IPS-NIHi11 (cell line): ENCODE measurements at places on chromosomes 1 and 21.

DNA sequence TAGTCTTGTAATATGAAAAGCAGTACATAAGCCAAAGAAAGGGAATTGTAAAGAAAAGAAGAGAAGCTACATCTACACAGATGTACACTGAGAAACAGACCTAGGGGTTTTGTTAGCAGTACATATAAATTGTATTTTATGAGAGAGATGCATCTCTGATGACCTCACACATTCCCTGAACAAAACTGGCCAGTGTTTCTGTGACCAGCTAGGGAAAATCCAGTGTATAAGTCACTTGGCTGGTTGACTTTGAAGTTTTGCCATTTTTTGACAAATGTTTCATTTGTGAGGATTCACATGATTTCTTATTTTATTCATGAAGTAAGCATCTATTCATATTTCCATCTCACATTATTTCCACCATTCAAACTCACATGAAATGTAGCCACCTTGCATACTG is 28.3 kb upstream of the DYNLT5 start:
- DNase-seq = no peak

DNA sequence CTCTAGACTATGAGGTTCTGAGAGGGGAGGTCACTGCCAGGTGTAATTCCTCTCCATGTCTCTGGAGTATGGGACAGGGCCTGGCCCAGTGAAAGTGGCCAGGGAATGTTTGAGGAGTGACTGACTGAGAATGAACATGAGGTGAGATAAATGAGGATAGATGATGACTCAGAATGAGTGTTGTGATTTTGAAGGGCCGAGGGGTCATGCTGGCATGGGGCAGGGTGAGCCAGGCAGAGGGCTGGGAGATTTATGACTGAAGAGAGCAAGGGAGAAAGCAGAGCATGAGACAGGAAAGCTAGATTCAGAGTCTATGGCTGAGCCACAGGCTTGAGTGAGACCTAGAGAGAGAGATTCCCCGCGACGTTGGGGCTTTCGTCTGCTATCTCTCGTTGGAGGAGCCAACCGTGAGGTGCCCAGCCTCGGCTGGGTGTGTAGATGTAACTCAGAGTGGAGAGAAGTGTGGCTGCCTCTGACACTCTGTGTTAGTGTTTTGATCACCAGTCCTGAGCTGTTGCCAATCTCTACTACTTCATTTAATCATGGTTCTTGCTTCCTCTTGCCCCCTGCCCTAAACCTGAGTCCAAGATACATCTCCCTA is 50.1 kb downstream of the FOXD2 start:
- DNase-seq = no peak

DNA sequence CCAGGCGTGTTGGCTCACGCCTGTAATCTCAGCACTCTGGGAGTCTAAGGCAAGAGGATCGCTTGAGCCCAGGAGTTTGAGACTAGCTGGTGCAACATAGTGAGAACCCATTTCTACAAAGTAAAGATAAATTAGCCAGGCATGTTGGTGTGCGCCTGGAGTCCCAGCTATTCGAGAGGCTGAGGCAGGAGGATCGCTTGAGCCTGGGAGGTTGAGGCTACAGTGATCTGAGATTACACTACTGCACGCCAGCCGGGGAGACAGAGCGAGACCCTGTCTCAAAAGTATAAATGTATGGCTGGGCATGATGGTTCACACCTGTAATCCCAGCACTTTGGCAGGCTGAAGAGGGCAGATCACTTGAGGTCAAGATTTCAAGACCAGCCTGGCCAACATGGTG is 51.5 kb upstream of the LBR start:
- DNase-seq = no peak

- DNase-seq = no peak
Measured at GRCh38 chr1:12413664-12414410, 184.0 kb downstream of the VPS13D start.

GRCh38 chr1:5548266-5548665 is 444.0 kb downstream of the NPHP4 start:
- no peak for DNase-seq

DNA sequence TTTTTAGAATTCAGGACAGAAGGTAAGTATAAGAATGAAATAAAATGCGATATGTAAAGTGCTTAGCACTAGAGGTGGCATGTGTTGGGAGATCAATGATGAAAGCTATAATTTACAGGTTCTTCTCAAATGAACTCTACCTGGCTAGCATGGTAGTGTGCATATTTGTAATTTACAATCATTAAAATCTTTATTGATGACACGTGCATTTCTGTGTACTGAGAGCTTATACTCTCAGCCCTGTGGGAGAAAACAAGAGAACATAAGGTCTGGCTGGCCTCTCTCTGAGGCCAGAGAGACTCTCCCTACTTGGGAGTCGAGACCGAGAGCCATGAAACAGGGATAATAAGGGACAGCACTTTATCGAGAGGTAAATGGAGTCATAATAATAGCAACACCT is 76.4 kb downstream of the COLGALT2 start:
- no peak for DNase-seq

GRCh38 chr1:107142666-107143065 is 1.8 kb downstream of the NTNG1 start:
- no peak for DNase-seq

- no peak for DNase-seq
Measured at GRCh38 chr1:3217979-3218679, 149.1 kb downstream of the PRDM16 start.

DNA sequence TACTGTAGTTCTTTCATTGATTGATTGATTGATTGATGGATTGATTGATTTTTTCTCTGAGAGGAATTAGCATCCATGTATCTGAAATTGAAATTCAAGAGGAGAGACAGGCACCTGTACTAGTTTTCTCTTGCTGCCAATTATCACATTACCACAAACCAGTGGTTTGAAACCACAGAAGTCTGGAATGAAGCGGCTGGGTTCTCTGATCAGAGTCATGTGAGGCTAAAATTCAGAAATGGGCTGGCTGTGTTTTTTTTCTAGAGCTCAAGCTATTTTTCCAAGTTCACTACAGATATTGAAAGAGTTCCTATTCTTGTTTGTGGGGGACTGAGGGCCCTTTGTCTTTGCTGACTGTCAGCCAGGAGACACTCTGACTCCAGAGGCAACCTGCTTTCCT is 10.0 kb downstream of the NBPF3 start:
- no peak for DNase-seq

- peak; percentile 16 for DNase-seq
Measured at GRCh38 chr1:10415211-10415930, 14.9 kb upstream of the CENPS start.

DNA sequence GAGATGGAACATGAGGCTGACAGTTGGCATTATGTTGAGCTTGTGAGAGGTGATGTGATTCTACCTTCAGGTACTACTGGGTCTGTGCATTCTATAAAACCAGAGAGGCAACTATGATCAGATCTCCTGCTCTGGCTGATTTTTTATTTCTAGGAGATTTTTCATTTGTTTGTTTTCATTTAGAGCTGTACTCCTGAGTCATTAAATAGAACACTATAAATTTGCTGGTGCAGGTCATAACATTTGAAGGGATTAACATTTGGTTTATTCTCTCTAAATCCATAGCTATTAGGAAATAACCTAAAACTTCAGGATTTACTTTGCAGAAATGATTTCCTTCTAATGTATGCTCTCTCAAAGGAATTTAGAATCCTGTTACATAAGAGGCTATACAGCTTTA is 42.9 kb downstream of the MAGI3 start:
- no peak for DNase-seq

- DNase-seq = no peak
Measured at GRCh38 chr1:104294259-104294658, 544.6 kb downstream of the AMY1C start.

DNA sequence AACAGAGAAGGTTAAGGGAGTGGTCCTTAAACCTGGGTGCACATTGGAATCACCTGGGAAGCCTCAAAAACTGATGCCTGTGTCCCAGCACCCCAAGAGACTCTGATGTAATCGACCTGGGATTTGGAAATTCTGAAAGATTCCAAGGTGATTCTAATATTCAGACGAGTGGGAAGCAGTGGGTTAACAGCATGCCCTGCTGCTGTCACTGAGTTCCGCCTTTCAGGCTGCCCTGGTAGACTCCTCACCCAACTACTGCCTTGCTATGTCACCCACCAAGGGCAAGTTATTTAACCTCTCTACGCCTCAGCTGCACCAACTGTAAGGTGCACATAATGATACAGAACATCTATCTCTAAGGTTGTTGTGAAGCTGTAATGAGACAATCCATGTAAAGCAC is 59.2 kb downstream of the CD34 start:
- DNase-seq = no peak

DNA sequence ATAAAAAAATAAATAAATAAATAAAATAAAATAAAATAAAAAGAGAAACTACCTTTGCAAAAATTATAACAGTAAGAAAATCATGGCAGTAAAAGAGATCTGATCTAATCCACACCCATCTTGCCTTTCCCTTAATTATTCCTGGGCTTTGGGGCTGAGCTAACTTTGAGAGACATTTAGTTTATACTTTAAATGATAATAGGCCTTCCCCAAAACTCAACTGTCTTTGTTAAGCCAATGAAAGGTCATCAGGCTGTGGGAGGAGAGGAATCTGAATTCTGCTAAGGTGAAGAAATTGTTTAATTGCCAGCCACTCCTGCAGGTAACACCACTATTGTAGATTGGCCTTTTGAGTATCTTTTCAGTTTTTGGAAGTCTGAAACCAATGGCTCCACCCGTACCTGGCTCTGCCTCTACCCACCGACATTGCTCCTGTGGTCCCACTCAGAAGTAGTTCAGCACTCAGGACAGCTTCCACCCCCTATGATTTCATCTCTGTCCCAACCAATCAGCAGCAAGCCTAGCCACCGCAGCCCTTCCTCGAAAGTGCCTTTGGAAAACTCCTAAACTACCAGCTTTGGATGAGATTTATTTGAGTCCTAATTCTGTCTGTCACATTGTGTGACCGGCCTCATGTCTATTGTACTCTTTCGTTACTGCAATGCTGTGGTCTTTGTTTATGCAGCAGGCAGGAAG is 23.0 kb upstream of the PNRC2 start:
- peak; percentile 80 for DNase-seq

DNA sequence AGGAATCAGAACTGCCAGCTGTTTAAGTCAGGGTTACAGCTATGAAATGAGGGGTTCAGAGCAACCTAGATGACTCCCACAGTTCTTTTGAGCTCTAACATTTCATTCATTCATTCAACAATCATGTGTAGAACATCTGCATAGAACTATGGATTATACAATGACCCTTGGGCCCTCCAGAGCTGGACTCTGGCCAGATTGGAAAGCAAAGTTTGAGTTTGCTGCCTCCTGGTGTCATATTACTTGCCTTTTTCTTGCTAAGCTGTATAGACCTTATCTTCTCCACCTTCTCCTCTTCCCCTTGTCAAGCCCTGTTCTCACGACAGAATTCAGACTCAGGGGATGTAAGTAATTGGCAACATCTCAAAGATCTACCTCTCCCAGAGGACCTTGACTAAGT is 4.0 kb downstream of the CASQ2 start:
- DNase-seq = peak; percentile 24

DNA sequence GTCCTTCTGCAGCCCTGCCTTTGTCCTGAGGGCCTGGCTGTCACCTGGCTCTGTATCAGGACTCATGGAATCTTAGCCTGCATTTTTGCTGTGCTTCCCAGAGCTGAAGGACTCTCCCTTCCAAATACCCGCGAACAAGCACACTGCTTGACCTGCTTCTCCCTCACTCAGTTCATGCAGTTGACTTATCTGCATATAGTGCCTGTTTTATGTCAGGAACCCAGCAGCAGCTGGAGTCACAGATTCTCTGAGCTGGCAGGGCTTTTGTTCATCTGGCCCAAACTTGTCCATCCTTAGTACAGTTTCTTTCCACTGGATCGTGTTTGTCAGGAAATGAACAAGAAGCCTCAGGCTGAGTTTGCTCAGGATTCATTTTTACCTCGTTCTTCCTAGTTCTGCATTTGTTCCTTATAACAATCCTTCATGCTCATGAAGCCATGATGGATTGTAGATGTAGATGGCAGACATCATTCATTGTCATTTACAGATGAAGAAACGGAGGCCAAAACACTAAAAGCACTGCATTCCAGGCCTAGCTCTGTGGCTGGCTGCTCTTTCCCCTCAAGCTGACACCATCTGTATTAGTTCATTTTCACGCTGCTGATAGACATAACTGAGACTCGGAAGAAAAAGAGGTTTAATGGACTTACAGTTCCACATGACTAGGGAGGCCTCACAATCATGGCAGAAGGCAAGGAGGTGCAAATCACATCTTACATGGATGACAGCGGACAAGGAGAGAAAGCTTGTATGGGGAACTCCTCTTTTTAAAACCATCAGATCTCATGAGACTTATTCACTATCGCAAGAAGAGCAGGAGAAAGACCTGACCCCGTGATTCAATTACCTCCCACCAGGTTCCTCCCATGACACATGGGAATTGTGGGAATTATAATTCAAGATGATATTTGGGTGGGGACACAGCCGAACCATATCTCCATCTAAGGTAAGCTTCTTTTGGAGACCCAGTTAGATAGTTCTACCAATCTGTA is 150.9 kb downstream of the HIVEP3 start:
- no peak for DNase-seq

GRCh38 chr1:19433719-19433998 is 51.7 kb downstream of the CAPZB start:
- DNase-seq = no peak

DNA sequence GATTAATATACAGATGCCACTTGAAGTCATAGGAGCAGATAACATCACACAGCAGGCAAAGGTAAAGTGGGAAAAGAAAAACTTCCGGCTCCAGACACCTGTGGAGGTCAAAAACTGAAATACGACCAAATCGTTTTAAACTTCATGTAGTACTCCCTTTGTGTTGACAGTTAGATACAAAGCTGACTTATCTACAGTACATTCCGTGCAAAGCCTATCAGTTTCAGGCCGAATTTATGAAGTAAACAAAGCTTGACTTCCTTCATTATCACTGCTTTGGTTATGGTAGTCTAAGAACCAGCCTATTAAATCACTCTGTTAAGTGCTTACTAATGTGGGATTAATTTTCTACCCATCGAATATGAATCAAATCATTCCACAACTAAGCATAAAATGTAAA is 156.3 kb downstream of the SMYD3 start:
- no peak for DNase-seq

GRCh38 chr21:46189213-46189958 is 5.1 kb upstream of the SPATC1L start:
- DNase-seq = peak; percentile 2

GRCh38 chr1:187053876-187054275 is 225.1 kb downstream of the PLA2G4A start:
- no peak for DNase-seq

DNA sequence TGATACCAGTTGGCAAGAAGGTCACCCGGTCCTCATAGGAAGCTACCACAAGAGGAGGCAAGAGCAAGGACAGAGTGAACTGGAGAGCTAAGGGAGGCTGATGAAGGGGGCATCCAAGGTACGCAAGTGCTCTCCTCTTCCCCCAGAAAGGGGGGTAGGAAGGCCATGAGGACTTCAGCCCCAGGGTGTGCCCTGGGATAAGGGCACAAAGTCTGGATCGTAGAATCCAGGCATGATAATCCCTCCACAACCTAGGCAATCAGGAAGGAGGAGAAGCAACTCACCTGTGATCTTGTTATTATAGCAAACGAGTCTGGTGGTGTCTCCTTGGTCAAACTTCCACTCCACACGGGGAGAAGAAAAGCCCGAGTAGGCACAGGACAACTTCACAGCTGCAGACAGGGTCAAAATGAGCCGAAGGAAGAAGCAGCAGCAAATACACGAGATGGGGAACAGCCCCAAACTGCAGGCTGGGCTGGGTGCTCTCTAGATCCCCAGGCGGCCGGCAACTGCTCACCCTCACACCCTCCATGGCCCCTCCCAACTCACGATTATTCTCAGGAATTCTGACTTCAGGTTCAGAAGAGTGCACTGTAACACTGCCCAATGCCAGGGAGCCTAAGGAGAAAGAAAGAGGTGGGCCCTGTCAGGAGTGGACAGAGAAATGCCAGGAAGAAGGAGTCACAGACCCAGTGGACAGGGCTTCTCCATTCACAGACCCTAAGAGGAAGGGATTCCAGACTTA is 20.0 kb downstream of the F11R start:
- DNase-seq = no peak
